CD4-positive, alpha-beta T cell (primary cell): ENCODE measurements at places on chromosomes 12 and 14.

DNA sequence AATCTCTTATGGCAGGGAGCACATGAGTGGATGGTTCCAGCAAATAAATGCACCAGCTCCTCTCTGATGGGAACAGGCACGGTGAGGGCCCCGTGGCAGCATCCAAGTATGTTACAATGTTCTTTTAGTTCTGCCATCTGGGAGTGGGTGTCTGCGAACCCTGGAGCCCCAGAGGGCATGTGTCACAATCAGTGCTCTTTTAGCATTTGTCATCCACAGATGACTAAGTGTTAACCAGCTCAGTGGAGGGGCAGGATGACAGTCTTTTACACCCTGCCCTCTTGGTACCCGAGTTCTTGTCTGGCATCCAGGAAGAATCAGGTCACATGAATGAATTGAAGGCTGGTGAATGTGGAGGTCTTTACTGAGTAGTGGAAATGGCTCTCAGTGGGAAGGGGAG lies 560.4 kb upstream of the FLRT2 start:
- DNase-seq, result no peak
- no peaks in the 10 kb centered on the region for H3K27me3 ChIP-seq
- no peaks in the 10 kb centered on the region for H3K36me3 ChIP-seq
- no peak overlapping the region for H3K4me3 ChIP-seq
- H3K27ac ChIP-seq, result no peak overlapping the region

DNA sequence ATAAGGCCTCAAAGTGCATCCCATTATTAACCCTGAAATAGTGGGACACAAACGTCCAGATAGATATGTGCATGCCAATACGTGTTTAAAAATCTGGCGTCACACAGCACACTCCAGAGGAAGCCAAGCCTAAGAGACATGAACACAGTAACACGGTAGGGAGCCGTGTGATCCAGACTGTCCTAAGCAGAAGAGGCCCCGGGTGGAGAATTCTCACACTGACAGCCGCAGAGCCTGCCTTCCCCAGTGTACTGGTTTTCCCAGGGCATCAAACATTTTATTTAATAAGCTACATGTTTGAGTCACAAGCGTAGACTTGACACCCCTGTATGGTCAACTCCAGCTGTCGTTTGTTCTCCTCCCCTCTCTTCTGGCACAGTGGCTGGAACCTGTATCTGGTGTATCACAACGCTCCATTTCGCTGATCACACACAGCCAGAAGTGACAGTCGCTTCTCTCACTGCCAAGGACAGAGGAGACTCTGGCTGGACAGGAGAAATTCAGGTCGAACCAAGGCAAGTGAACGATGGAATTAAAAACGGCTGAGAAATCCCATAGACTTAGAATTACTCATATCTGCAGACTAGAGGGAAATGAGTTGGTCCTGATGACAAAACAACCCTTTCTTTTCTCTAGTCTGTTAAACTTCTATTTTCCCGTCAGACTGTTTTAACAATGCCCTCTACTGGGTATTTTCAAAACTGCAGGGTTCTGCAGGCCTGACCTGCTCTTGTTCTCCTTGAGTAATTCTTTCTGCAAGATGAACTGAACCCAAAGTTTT lies 359.9 kb downstream of the RGS6 start:
- DNase-seq, result no peak
- H3K4me3 ChIP-seq, result no peak overlapping the region
- H3K27me3 ChIP-seq, result peaks cover 8% of the 10 kb centered on the region
- H3K27ac ChIP-seq, result no peak overlapping the region
- H3K4me1 ChIP-seq, result no peaks in the 10 kb centered on the region

DNA sequence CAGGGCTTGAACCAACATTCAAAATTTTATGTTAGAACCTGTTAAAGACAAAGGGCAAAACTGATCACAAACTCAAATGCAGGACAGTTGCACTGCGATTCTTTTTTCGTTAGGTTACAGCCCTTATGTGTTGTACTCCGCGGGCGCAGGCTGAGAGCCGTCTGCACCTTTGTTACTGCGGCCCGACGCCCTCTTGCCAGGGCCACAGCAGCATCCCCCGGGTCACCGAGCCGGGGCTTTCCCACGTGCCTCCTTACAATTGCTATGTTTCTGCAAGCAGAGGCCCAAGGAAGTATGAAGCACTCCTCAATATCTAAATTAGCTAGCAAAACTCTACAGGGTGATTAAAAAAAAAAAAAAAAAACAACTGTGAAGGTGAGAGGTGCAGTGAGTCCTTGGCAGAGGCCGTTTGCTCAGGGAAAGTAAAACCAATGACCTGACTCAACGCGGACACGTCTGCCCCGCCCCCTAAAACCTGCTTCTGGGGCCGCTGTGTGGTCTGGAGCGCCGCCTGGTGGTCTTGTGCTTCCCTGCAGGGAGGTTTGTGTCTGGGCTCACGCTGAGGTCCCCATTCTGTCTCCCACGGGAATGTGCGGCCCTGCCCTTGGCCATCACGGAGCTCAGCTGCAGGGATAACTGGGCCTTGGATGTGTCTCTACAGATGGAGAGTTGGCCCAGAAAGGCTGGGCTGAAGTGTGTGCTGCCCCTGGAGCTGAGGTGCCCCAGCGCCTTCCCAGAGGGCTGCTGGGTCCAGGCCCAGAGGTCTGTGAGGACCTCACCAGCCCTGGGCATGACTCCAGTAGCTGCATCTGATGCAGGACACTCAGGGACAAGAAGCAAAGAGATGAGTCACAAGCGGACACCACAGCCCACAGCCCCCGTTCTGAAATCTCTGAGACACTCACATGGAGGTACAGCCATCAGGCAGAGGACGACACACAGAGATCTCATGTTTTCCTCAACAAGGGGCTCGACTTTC lies 418.5 kb downstream of the TMEM121 start:
- H3K27ac ChIP-seq, result no peak overlapping the region
- peaks cover 17% of the 10 kb centered on the region for H3K4me1 ChIP-seq
- no peaks in the 10 kb centered on the region for H3K27me3 ChIP-seq

GRCh38 chr14:95164506-95164905 lies 7.2 kb upstream of the DICER1 start:
- no peak overlapping the region for H3K4me3 ChIP-seq
- H3K27ac ChIP-seq, result no peak overlapping the region
- DNase-seq, result no peak
- no peaks in the 10 kb centered on the region for H3K4me1 ChIP-seq
- H3K36me3 ChIP-seq, result no peaks in the 10 kb centered on the region
- no peaks in the 10 kb centered on the region for H3K27me3 ChIP-seq

GRCh38 chr14:94767321-94767878 lies 2.5 kb downstream of the GSC start:
- H3K4me1 ChIP-seq, result peaks cover 14% of the 10 kb centered on the region
- no peaks in the 10 kb centered on the region for H3K36me3 ChIP-seq
- H3K4me3 ChIP-seq, result no peak overlapping the region
- H3K27me3 ChIP-seq, result peaks cover 67% of the 10 kb centered on the region
- DNase-seq, result no peak

GRCh38 chr14:54658836-54659235 lies 91.9 kb downstream of the SAMD4A start:
- no peaks in the 10 kb centered on the region for H3K4me1 ChIP-seq
- H3K4me3 ChIP-seq, result no peak overlapping the region
- no peaks in the 10 kb centered on the region for H3K27me3 ChIP-seq
- H3K27ac ChIP-seq, result no peak overlapping the region
